AML-193 (cell line): ENCODE measurements at places on chromosomes 1 and 21.

- no peak for DNase-seq
These were observed 24.4 kb downstream of the TMCO4 start for GRCh38 chr1:19775317-19775716.

- DNase-seq: no peak
These were observed 55.9 kb upstream of the ATP5PO start for GRCh38 chr21:33971492-33972013.

DNA sequence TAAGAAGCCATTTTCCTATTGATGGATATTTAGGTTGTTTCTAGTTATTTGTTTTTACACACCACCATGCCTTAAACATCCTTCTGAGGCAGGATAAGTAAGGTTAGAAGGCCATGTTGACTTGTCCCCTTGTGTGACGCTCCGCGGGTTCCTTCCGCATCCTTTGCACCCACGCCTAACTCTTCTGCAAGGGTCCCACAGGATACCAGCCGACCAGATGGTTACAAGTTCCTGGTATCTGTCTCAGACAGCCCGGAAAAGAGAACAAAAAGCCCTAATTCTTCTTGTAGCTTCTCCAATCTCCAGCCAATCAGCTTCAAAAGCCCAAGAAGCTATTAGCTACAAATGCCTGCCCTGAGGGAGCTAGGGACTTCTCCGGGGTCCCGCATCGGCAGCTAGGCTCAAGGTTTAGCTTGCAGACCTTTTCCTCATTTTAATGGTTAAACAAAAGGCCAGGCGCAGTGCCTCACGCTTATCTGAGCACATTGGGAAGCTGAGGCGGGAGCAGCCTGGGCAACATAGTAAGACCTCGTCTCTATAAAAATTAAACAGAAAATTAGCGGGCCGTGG is 4.9 kb upstream of the OTUD3 start:
- no peak for DNase-seq

DNA sequence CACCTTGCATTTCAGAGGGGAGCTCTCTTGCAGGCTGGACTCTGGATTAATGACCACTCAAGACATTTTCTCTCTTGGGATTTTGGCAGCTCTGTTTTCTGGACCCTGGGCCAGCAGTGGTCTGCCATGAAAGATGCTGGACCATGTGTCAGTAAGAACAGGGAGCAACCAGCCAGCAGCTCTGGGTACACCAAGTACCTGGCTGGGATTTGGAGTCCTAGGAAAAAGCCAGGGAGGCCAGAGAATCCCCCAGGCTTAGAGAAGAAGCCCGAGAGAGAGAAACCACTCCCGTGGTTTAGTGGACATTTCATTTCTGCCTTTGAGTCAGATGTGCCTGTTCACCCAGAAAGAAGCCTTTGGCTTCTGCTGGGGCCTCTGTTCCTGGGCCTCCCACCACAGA is 2.5 kb downstream of the NFASC start:
- DNase-seq: no peak

GRCh38 chr21:42163511-42163863 is 55.5 kb upstream of the ABCG1 start:
- no peak for DNase-seq

GRCh38 chr1:30755746-30756145 is 1.8 kb downstream of the LAPTM5 start:
- no peak for DNase-seq

DNA sequence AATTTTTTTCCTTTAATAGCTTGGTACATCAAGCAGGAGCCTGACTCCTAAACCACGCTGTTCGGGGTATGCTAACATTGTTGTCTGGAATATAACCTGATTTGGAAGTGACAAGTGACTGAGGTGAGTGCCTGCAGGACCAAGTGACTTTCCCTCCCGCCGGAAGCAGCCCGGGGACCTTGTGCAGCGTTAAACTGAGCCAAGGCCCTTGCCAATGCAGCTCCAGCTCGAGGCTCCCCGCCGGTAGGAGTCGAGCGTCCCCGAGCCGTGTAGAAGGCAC is 716 bp upstream of the MTARC1 start:
- no peak for DNase-seq

- DNase-seq: no peak
These were observed 236.8 kb downstream of the SMYD3 start for GRCh38 chr1:246270236-246270635.

DNA sequence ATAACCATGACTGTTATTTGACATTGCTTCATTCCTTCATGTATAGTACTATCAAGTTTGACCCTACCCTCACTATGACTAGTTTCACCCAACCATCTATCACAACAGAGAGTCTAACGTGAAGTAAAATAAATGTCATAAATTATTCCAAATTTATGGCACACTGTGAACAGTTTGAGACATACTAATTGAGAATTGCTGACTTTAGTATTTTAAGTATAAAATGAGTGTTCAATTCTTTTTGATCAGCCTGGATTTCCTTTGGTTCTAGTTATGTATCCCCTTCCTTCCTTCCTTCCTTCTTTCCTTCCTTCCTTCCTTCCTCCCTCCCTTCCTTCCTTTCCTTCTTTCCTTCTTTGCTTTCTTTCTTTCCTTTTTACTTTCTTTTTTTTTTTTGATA is 14.5 kb downstream of the CR1 start:
- no peak for DNase-seq

- peak; percentile 22 for DNase-seq
These were observed 15.0 kb downstream of the ITGB2 start for GRCh38 chr21:44905728-44906090.

DNA sequence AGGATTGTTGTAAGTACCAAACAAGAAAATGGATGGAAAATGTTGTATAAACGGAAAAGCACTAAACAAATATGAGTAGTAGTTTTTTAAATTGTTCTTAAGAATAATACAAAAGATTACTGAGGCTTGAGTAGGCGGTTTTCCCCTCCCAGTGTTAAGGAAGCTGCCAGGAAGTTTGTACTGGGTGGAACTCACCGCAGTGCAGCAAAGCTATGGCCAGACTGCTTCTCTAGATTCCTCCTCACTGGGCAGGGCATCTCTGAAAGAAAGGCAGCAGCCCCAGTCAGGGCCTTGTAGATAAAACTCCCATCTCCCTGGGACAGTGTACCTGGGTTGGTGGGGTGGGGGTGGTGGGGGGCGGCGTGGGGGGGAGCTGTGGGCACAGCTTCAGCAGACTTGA is 58.7 kb downstream of the XCL2 start:
- no peak for DNase-seq

DNA sequence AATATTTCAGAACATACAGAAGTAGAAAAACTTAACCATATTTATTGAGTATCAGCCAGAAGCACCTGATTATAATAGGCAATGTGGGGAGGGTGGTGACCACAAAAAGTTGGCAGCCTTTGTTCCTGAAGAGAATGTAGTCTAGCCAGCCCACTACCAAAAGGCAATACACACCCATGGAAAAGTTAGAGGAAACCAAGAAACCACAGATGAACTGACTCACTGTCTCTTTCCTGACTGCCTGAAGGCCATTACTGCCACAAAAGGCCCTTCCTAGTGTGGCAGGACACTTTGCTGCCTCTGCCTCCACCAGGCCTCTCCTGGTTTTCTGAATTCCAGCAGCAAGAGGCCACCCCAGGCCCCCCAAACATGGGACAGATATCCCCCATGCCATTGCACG is 14.6 kb upstream of the PROX1 start:
- DNase-seq: no peak

GRCh38 chr1:213444224-213444623 is 393.2 kb downstream of the RPS6KC1 start:
- no peak for DNase-seq

DNA sequence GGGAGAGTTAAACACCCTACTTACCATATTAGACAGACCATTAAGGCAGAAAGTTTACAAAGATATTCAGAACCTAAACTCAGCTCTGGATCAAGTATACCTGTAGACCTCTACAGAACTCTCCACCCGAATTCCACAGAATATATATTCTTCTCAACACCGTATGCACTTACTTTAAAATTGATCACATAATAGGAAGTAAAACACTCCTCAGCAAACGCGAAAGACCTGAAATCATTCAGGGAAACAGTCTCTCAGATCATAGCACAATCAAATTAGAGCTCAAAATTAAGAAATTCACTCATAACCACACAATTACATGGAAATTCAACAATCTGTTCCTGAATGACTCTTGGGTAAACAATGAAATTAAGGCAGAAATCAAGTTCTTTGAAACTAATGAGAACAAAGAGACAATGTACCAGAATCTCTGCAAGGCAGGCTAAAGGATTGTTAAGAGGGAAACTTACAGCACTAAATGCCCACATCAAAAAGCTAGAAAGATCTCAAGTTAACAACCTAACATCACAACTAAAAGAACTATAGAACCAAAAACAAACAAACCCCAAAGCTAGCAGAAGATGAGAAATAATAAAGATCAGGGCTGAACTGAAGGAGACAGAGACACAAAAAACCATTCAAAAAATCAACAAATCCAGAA is 19.1 kb downstream of the CD84 start:
- no peak for DNase-seq

DNA sequence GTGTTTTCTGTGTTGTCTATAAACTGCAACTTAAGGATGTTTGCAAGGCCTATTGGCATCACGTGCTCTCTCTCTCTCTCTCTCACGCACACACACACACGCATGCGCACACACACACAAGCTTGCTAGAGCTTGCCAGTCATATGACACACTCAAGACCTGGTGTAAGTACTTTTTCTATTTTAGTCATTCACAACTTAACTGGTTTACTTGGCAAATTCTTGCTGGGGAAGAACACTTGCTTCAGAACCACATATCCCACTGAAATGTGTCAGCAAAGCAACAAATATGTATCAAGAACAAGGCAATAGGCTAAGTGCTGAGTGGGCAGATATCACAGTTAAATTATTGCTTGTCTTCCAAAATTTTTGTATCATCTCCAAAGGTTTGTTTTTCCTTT is 107.8 kb downstream of the DISC1 start:
- no peak for DNase-seq

GRCh38 chr1:204287466-204287891 is 72.2 kb downstream of the PLEKHA6 start:
- peak; percentile 39 for DNase-seq

DNA sequence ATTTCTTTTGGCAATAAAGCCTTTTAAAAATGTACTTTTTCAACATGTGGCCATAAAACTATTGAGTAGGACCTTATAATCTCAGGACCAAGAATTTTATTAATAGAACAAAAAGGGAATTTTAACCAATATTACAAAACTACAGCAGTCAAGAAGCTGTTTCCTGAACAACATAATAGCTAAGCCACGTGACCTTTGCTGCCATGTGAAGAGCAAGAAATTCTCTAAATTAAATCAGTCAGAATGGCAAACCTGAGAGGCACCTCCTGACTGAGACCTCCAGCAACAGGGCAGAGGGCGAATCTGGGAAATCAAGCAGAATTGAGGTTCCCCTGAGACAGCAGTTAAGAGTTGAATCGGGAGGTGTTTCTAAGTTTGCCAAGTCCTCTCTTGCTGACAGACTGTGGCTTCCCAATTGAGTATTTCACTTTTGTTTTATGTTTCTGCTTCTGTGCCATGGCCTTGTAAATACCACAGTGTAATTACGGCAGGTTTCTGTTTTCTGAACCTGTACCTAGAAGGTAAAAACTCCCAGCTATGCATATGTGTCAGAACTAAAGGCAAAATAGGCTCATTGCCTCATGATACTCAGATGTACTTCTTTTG is 358.4 kb downstream of the NTNG1 start:
- no peak for DNase-seq

- no peak for DNase-seq
These were observed 56.3 kb downstream of the MYOM3 start for GRCh38 chr1:24055681-24056080.

DNA sequence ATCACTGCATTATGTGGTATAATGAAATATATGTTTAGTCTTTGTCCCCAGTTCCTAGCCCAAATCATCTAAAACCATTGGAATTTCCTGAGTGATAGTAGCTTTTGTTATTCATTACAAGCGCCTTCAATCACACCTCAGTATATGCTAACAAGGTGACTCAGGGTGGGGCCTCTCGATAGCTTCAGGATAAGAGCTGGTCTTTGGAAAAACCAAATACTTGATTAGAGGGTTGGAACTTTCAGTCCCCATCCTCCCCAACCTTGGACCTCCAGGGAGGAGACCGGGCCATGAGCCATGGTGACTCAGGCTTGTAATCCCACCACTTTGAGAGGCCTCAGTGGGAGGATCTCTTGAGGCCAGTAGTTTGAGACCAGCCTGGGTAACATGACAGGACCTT is 5.1 kb upstream of the BRDT start:
- DNase-seq: no peak

DNA sequence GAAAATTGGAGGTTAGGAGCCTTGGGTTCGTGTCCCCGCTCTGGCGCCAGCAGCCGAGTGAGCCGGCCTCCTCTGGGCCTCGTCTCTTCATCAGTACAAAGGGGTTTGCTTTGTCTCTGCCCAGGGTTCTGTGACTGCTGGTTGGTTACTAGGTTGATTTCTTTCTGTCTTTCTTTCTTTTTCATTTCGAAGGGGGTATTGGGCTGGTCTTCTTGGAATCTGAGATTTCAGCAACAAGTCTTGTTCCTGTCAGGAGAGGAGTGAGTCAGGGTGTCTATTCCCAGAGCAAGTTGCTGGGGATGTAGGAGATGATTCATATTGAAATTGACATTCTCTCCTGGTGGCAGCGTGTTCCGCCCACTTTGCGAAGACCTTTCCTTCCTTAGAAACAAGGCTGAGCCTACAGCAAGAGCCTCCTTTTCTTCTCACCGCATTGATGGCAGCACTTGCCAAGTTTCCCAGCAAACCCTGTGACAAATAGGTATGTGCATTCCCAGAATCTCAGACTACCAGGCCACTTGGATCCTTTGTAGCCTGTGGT is 79.2 kb downstream of the MAN1C1 start:
- no peak for DNase-seq

- no peak for DNase-seq
These were observed 52.7 kb downstream of the ECE1 start for GRCh38 chr1:21237446-21238088.

GRCh38 chr1:59879574-59879973 is 47.0 kb downstream of the CYP2J2 start:
- no peak for DNase-seq

GRCh38 chr1:46595127-46595526 is 8.9 kb downstream of the MKNK1 start:
- DNase-seq: peak; percentile 88

- DNase-seq: peak; percentile 98
These were observed 115.9 kb downstream of the HIVEP3 start for GRCh38 chr1:41802532-41803501.

DNA sequence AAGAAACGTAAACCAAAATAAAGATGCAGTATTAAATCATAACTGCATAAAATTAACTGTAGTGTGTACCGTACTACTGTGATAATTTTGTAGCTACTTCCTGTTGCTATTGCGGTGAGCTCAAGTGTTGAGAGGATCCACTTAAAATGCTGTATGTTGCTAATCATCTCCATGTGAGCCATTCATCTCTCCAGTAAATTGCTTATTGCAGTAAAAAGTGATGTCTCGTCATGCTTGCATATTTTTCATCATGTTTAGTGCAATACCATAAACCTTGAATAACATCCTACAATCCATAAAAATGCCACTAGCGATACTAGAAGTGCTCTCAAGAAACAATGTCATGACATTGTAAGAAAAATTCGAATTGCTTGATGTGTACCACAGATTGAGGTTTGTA is 66.3 kb downstream of the RAVER2 start:
- DNase-seq: no peak

- no peak for DNase-seq
These were observed 46.2 kb downstream of the DYRK1A start for GRCh38 chr21:37412603-37413360.

- DNase-seq: no peak
These were observed 146.1 kb upstream of the RUNX1 start for GRCh38 chr21:35195232-35195631.
